Esophagus mucosa (tissue), 1 donor: ENCODE measurements at places on chromosomes 11 and 22. TPM values are rescaled to one million over a fixed set of nuclear protein-coding genes. Genes with fewer than 3 reads are reported as not detected.

Gene USP2
- 2.8 TPM for total RNA-seq

Gene OOSP2
- not detected for total RNA-seq

Gene CRYBA4
- total RNA-seq, result not detected

Gene AP2A2
- 34.9 TPM for total RNA-seq

Gene PTGDR2
- total RNA-seq, result 0.12 TPM

Gene SMC1B
- total RNA-seq, result not detected

Gene SC5D
- total RNA-seq, result 47.9 TPM

Gene CST6
- 9.2 TPM for total RNA-seq

Gene FXYD2
- not detected for total RNA-seq

Gene OR51B4
- not detected for total RNA-seq

Gene SCN2B
- 0.32 TPM for total RNA-seq

Gene PTPRCAP
- total RNA-seq, result 2.5 TPM

Gene CD3G
- 0.76 TPM for total RNA-seq

Gene CALCA
- not detected for total RNA-seq
